ENCODE measurements at places on chromosomes 3 and 15.

- no peak for DNase-seq
These were observed 617.9 kb downstream of the NTRK3 start for GRCh38 chr15:87638554-87639083.

GRCh38 chr3:43388915-43389314 lies 102.6 kb downstream of the SNRK start:
- DNase-seq = no peak

DNA sequence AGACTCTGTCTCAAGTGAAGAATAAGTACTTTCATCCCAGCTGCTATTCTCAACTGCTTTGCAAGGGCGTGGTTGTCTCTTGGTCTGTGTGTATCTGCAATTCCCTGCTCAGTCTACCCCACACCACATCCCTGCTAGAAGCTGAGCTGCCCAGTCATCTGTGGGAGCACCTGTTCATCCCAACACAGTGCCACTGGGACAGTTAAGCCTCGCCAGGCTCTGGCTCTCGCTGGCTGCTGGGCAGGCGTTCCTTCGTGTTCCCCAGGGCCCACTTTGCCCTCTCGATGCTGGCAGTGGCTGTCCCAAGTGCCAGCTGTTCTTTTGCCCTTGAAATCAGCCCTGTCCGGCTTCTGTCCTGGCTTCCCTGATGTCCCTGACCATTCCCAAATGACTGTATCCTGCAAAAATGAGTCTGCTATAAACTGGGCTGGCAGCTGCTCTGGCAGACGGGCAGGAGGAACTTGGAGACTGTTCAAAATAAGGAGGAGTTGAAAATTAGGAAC lies 91.6 kb upstream of the KLHL25 start:
- DNase-seq = no peak

- DNase-seq = no peak
These were observed 144.0 kb downstream of the OCA2 start for GRCh38 chr15:27955087-27955486.

DNA sequence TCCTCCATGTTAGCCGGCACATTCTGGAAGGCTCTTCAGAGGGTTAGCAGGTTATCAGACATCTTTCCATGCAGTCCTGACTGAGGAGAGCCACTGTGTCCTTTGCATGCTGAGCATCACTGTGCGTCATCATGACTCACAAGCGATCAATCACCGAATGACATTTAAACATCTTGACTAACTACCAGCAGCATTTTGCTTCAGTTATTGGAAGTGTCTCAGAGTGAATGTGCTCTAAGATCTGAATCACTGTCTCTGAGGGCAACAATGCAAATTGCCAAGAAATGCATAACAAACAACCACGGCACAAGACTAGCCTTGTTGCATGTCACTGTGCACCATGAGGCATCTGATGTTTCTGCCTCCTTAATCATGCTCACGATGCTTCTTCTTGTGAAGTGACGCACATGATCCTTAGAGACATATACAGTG lies 18.3 kb upstream of the ATP8B4 start:
- peak; percentile 65 for DNase-seq

GRCh38 chr3:79297245-79297960 lies 470.4 kb downstream of the ROBO1 start:
- peak; percentile 81 for DNase-seq

DNA sequence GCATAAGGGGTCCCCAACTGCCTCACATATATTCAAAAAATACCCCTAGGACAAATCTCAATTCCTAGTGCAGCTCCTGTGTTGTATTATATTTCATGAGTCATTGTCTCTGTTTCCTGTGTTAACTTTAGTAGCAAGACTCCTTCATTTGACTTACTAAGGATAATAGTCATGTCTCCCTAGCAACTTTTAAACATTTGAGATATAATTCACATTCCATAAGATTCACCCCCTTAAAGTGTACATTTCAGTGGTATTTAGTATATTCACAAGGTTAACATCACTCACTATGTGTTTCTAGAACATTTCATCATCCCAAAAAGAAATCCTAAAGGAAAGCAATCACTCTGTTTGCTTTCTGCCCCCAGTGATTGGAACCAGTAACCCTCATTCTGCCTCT lies 121.3 kb upstream of the WNT7A start:
- DNase-seq = no peak

DNA sequence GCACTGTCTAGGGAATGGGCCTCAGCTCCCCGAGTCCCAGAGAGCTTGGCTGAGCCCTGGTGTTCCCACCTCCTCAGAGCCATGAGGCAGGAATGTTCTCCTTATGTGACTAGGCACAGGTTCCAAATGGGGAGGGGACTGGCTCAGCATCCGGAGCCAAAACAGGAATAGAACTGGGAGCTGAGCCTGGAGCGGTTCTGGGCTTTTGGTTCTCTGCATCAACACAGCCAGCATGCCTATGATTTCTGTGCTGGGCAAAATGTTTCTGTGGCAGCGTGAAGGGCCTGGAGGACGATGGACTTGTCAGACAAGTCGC lies at the start of gene FAM131A:
TSS of gene FAM131A (plus strand) at position 202 of the 316 bp plus-strand sequence. CDS start at position 233, 31 bp downstream.
- no peak for DNase-seq

GRCh38 chr3:124322309-124322880 lies 330.5 kb upstream of the ROPN1 start:
- DNase-seq = no peak

- no peak for DNase-seq
These were observed 13.1 kb upstream of the ITPKA start for GRCh38 chr15:41480396-41481140.

DNA sequence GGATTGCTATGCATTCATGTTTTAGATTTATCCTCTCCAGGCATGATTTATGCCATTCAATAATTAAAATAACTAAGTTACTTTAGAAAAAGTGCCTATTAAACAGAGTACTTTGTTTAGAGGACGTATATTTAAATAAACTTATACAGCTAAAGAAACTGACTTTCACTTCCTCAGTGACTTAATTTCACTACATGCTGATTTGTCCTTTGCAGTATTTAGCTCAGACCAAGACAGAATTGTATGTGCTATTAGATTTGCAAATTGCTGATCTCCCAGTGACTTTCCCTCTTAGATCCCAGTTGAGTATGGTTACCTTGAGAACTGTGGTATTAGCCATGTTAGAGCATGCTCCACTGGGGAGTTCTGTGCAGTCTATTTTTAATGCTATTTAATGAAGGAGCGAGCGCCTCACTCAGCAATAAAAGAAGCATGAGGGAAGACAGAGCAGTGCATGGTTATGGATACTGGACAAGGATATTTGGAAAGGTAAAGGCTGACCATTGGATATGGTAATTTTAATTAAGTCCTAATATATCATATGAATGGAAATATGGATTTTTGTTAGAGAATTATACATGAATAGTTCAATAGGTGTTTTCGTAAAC lies 2.7 kb downstream of the ARPP21 start:
- no peak for DNase-seq

DNA sequence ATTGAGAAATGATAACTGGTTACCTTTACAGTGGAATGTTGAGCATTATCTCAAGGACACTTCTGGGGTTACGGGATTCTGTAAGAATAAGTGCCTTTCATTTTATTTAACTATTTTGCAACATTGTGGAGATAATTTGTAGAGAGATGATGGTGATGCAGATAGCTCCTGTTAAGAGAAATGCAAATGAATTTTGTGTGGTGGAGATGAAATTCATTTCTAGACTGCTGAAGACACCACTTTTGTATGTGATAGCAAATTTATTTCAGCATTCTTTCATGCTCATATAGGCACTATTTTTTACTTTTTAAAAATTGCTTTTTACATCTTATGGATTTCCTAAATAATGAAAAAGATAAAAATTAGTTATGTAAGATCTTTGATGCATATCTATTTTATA lies 463.3 kb upstream of the CBLB start:
- no peak for DNase-seq
